ENCODE measurements at places on chromosomes 1 and 21.

DNA sequence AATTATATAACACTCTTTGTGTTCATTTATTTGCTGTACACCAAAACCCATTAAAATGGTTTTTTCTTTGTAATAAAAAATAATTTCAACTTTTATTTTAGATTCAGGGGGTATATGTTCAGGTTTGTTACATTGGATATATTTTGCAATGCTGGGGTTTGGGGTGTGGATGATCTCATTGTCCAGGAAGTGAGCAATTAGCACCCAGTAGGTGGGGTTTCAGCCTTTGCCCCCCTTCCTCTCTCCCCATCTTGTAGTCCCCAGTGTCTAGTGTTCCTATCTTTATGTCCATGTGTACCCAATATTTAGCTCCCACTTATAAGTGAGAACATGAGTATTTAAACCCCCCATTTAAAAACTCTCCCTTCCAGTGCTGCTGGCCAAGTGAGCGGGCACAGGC is 184.6 kb downstream of the RHOU start:
- DNase-seq, result no peak

- peak; percentile 96 for DNase-seq
Observed at GRCh38 chr1:206911064-206911663, 10.6 kb downstream of the FCMR start.

- DNase-seq, result no peak
Observed at GRCh38 chr1:5571438-5571837, 420.8 kb downstream of the NPHP4 start.

DNA sequence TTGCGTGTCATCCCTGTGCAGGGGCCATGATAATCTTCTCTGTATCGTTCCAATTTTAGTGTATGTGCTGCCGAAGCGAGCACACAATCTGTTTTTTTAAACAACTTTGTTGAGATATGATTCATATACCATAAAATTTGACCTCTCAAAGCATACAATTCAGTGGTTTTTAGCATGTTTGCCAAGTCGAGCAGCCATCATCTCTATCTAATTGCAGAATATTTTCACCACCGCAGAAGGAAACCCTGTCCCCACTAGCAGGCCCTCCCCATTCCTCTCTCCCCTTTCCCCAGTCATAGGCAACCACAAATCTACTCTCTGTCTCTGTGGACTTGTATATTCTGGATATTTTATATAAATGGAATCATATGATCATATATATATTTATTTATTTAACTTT is 78.7 kb upstream of the TINAGL1 start:
- peak; percentile 84 for DNase-seq

DNA sequence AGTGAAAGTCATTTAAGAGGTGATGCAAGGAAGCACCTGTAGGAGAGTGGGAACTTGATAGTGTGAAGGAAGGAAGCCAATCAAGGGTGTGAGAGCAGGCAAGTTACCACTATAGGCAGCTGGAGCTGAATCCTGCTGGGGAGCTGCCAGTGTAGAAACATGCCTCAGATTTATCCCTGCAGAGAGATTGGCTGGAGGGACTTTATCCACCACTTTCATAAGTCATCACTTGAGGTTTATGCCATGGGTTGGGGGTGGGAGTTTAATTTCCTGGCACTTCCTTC is 443.6 kb downstream of the PLPP3 start:
- DNase-seq, result no peak

DNA sequence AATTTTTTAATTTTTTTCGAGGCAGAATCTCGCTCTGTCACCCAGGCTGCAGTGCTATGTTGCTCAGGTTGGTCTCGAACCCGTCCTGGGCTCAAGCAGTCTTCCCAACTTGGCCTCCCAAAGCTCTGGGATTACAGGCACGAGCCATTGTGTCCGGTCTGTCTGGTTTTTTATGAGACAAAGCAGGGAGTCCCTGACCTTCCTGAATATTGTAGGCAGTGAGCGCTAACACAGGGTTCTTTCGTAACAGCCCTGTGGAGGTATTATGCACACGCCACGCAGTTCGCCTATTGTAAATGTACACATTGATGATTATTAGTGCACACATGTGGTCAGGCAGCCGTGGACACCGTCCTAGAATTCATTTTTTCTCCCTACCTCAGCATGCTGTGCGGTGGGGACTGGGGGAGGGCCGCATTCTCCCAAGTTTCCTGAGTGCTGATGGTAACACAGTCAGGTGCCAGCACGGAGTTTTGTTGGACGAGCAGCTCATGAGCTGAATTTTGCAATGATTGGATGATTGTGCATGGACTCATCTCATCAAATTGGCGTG is 19.6 kb downstream of the SPSB1 start:
- no peak for DNase-seq

DNA sequence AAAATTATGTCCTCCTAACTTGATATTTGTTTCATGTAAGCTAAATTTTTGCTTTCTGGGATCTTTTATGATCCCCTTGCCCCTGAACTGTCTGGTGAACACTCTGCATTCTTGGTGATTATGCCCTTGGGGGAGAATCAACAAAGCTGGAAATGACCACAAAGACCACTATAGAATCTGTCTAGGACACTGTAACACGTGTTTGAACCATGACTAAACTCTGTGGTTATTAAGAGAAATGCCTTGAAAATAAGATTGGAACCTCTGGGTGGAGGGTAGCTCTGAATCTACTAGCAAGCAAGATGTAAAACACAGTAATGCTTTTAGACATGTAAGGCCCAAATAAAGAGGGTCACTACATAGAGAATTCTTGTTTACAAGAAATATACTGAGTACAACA is 237.5 kb downstream of the HMCN1 start:
- DNase-seq, result no peak

Data from osteoblast (primary cell).